ENCODE measurements at places on chromosomes 7 and 10.
A peak's percentile ranks its signal among the peaks of the same experiment; 100 is the strongest.

- peak; percentile 83 for DNase-seq
Observed at GRCh38 chr7:6392712-6393666, 54.8 kb downstream of the DAGLB start.

- DNase-seq: no peak
Observed at GRCh38 chr10:109480836-109481235, 442.5 kb downstream of the XPNPEP1 start.

DNA sequence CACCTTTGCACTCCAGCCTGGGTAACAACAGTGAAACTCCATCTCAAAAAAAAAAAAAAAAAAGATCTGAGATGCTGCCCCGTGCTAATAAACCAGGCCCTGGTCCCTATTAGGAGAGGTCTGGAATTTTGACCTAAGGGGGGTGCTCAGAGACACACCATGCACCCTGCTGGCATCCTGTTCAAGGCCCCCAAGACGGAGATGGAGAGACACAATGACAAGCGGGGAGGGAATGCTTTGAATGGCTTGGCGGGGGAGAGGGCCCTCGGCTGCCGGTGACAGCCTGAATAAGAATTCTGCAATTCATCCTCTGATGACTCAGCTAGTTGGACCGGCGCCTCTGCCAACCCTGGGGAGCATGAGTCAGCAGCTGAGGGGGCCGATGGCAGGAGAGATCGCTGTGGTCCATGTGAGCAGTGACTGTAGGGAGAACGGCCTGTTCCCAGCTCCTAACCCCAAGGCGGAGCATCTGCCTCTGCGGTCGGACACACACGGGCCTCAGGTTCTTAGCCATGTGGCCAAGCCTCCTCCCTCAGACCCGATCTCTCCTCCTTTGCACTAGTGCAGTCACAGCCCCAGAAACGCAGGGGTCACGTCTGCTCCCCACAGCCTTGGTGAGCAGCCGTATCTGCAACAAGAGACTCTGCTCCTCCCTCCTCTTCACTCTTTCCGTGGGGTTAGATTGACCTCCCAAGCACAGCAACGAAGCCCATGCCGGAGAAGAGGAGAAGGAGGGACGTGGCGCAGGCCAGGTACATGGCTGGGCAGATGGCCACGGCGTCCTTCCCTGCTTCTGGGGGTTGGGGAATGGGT lies 14.9 kb downstream of the TRIM56 start:
- DNase-seq: peak; percentile 98

DNA sequence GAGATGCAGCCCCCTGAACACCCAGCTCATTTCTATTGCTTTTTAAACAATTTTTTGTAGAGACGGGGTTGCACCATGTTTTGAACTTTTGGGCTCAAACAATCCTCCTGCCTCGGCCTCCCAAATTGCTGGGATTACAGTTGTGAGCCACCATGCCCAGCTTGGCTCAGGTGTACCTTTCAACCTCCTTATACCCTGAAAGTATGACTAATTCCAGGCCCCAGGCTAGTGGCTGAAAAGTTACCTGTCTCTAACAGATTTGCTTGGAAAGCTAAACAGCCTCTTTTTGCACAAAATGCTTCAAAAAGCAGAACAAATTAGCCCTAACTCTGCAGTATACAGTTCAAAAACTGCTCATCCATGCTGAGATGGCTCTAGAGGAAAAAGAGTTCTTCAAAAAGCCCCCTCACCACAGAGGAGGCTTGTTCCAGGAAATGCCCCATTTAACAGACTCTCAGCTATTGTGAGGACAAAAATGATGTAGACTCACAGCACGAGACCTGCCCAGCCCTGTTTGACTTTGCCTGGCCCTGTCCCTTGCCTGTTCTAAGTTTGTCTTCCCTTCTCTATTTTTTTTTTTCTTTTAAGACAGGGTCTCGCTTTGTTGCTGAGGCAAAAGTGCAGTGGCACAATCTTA lies 13.4 kb upstream of the AP1S1 start:
- no peak for DNase-seq

- peak; percentile 48 for DNase-seq
Observed at GRCh38 chr7:2687338-2687869, 598 bp upstream of the AMZ1 start.

DNA sequence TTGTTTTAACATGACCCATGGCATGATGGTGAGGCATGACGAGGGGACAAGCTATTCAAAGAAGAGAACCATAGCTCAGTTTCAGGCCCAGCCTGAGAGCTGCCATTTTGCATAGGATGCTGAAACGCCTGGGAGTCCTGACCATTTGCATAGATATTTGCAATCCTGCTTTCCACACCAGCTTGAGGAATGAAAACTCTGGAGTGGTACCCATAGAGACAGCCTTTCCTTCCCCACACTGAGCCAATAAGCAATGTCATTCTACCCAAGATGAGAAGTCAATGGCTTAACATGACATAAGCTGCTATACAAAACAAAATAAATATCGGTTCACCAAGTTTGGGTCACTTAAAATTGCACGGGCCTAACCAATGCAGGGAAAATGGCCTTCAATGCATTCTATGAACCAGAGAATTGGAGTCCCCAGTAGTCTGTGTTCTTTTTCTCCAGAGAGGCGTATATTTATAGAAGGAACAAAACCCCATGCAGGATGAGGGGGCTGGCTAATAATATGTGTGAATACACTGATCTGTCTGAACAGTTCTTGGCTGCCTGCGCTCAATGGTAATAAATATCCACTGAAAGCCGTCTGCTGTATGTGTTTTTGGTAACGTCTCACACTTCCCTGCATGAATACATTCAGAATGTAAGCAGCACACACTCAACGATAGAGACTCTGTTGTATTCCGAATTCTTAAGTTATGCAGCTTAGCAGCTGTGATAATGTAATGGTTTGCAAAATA lies 329.3 kb downstream of the FRMD4A start:
- DNase-seq: no peak

DNA sequence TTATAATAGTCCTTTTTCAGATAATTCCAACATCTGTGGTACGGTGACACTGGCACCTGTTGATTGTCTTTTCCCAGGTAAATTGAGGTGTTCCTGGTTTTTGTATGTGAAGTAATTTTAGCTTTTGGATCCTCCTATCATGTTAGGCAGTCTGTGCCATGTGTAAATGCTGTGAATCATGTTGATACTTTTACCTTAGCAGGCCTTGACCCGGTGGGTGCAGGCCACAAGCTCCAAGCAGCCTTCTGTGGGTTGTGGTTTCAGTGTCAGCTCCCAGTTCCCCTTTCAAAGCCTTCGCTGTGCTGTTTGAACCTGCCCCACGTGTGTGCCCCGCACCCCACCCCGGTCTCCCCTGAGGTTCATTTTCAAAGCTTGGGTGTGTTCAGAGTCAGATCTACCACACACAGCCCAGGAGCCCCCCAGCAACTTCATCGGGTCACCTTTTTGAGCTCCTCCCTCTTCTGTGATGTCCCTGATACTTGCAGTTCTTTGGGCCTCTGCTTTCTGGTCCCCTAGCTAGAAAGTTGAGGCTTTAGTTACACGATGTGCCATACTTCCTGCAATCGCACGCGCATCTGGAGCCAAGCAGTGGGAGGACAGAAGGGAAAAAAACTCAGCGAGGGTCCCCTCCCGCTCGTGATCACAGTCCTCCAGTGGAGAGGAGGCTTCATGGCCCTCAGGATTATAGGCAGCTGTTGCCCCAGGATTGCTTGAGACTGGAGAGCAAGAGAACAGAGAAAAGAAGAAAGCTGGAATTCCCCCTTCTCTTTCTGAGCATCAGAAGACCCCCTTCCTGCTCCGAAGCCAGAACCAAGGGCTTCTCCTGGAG lies 8.7 kb upstream of the BHLHA15 start:
- no peak for DNase-seq

DNA sequence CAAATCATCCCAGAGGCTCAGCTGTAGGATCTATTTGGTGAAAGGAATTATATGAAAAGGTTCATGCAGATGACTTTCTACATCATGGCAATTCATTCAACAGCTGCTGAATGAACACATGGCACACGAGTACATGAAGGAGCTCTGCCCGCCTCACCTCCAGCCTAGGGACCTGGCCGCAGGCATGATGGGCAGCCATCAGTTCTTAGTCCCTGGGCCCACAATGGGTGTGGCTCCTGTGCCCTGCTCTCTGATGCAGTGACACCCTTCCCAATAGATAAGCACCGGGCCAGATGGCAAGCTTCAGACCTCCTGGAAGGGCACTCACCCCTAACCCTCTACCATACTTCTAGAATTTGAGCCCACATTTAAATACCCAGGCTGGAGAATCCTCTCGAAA lies 3.5 kb downstream of the CHST15 start:
- DNase-seq: no peak

DNA sequence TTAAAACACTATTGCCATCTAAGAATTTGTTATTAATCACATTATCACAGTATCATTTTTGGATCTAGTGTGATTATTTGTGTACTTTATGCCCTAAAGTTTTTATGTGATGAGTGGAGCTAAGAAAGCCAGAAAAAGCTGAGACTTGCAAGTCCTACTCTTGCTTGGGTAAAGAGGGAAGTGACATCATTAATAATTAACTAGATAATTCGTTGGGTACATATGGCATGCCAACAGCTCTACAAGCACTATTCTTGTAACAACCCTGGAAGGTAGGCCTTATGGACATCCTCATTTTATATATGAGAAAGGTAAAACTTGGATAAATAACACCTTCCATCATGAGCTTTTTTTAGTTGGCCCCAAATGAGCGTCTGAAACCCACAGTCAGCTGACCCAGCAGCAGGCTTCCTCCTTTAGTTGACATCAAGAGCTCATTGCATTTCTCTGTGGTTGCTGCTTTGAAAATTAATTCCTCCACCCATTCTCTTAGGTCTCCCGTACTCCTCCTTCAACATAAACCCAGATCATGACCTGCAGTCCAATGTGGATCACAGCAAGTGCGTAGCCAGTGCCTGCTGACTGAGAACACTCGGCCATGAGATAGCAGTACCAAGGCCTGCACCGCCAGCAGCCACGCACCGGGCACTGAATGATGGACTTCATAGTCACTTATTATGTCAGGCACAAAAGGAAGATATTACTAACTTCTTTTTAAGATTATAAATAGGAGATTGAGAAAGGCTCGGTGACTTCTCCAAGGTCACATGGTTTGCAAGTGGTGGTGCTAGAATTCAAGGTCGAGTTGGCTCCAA lies 292.0 kb upstream of the AOAH start:
- no peak for DNase-seq

- DNase-seq: peak; percentile 77
Observed at GRCh38 chr10:48523212-48523819, 81.6 kb downstream of the ARHGAP22 start.

DNA sequence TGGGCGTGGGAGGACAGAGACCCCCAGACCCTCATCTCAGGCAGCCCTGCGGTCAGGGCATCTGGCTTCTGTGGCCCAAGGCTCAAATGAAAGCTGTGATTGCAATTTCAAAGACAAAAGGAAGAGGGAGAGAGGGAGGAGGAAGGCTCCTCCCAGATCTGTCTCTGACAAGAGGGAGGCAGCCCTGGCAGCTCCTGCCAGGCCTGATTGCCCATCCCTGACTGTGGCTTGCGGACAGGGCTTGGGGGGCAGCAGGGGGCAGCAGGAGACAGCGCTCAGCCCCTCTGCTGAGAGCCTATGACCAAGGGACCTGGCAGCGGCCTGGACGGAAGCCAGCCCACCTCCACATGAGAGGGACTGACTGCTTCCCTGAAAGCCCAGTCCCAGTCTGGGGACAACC lies 91.8 kb downstream of the PTPRN2 start:
- DNase-seq: no peak

DNA sequence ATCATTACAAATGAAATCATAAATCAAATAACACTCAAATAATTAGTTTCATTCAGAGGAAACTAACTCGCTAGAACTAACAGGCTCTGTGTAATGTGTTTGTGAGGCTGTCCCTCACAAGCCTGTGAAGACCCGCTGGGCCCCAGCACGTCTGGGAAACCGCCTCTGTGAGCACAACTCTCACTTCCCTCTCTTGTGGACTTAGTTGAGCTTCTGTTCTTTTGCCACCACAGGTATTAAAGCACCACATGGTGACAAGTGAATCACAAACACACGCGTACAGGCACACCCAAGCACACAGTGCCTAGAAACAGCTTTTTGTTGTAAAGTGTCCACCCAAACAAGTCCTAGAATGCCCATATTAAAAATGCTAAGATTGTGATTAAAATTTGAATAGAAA lies 51.0 kb downstream of the ZNF777 start:
- no peak for DNase-seq

DNA sequence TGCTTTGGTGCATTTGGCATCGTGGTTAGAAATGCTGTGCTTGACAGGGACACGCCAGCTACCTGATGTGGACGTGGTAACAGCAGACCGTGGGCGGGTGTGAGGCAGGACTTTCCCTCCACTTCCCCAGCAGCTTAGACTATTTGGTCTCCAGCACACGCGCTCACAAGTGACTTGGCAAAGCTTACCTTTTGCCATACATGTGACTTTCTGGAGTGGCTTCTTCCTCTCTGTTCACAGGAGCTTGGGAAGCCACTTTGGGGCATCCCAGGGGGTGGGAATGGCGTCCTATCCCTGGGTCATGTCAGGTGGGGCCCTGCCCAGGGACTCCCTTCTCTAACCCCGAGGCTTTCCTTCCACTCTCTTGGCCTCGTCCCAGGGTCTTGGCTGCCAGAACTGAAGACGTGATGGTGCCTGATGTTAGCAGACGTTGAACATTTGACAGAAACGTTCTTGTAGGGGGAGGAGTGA lies 228.7 kb upstream of the KLF6 start:
- DNase-seq: no peak

DNA sequence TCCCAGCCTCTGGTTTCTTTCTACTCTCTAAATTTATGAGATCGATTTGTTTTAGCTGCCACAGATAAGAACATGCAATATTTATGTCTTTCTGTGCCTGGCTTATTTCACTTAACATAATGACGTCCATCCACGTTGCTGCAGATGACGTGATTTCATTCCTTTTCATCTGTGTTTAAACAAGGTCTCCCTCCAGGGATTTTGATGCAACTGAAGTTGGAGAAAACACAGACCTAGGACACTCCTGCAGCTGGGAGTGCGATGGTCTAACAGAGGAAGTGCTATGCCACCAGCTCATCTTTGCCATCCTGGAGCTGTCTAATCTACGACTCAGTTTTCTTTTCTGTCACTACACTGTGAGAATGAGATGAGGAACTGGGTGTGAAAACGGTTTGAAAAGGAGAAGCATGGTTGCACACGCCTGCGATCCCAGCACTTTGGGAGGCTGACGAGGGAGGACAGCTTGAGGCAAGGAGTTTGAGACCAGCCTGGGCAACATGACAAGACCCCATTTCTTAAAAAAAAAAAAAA lies 1.5 kb upstream of the KCTD7 start:
- peak; percentile 100 for DNase-seq

DNA sequence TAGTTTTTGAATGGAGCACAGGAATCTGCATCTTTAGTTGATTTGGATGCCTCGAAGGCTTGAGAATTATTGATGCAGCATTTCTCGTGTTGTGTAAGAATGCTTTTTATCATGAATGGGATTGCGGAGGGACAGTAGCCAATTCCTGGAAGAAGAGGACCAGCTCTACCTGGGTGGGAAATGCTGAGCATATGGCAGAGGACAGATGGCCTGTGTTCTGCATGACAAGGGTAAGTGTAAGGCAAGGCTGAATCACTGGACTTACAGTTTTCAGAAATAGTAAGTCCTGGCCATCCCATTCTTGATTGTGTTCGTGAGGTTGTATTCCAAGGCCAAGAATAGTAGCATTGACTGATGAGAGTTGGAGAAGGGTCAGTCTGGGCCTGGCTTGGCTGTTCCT lies 15.9 kb downstream of the RP9 start:
- no peak for DNase-seq

GRCh38 chr7:2416650-2417049 lies 13.2 kb downstream of the CHST12 start:
- DNase-seq: no peak
